ENCODE measurements at places on chromosomes 13 and 19.

DNA sequence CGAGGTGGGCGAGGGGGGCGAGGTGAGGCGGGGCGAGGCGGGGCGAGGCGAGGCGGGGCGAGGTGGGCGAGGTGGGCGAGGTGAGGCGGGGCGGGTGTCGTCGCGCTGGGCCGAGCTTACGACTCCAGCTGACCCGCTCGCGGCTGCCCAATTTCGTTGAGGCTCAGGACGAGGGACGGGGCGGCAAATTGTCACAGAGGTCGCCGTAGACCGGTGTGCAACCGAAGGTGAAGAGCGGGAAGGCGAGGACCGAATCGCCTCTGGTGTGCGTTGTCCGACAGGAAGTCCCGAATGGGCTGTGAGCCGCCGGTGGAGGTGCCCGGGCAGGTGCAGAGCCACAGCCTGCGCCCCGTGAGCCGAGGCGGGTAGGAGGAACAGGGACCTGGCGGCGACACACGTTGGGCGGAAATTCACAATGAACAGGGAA lies at the start of gene LACC1:
LACC1 (plus strand) TSS at position 150 of the 427 bp plus-strand sequence. CDS start 1,082 bp downstream, outside the sequence.
- DNase-seq = no peak

GRCh38 chr19:52922841-52923777 lies at the start of gene ZNF888:
TSS of gene ZNF888 (minus strand) at chr19:52923428. CDS start at chr19:52917873, 5,555 bp downstream.
- no peak for DNase-seq

DNA sequence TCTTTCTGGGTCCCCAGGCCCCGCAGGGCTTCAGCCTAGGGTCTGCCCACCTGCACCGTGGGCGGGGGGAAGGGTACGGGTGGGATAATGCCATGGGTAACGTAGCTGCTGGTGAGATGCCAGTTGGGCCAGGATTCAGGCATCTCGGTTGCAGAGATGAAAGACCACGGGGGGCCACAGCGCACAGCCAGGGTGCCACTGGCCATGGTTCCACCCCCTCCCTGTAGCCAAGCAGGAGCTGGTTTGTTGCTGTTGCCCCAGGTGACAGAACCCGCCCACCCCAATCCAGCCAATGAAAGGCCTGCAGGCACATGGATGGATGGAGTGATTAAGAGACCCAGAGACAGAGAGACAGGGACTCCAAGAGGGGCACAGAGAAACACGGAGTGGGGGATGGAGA lies 1.0 kb upstream of the CGB7 start:
- no peak for DNase-seq

- DNase-seq = no peak
These were observed 67.2 kb downstream of the CEBPG start for GRCh38 chr19:33440682-33441081.

GRCh38 chr19:18469069-18469846 lies 31.3 kb upstream of the ISYNA1 start:
- no peak for DNase-seq

DNA sequence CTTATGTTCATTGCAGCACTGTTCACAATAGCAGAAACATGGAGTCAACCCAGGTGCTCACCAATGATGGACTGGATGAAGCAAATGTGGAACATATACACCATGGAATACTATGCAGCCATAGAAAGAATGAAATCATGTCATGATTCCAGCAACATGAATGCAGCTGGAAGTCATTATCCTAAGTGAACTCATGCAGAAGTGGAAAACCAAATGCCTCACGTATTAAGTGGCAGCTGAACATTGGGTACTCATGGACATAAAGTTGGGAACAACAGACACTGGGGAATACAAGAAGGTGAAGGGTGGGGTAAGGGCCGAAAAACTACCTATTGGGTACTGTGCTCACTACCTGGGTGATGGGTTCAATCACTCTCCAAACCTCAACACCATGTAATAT lies 915.9 kb downstream of the UQCRFS1 start:
- DNase-seq = no peak

DNA sequence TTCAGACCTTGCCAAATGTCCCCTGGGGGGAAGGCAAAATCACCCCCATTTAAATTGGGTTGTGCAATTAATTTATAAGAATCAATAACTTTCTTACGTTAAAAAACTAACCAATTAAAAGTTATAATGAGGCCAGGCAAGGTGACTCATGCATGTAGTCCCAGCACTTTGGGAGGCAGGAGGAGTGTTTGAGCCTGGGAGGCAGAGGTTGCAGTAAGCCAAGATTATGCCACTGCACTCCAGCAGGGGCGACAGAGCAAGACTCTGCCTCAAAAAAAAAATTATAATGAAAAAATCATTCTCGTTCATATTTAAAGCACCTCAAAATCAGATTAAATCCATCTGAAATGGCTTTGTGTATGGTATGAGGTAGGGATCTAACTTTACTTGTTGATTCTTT lies 18.4 kb upstream of the SIGLEC14 start:
- DNase-seq = no peak

DNA sequence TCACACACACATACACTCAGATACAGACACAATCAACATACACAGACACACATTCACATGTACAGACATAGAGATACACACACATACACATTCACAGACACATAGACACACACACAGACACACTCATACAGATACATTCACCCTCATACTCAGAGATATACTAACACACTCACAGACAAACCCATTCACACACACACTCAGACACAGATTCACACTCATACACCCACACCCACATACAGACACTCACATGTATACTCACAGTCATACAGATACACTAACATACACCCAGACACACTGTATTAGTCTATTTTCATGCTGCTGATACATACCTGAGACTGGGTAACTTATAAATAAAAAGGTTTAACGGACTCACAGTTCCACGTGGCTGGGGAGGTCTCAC lies 30.8 kb downstream of the GJA3 start:
- DNase-seq = no peak

DNA sequence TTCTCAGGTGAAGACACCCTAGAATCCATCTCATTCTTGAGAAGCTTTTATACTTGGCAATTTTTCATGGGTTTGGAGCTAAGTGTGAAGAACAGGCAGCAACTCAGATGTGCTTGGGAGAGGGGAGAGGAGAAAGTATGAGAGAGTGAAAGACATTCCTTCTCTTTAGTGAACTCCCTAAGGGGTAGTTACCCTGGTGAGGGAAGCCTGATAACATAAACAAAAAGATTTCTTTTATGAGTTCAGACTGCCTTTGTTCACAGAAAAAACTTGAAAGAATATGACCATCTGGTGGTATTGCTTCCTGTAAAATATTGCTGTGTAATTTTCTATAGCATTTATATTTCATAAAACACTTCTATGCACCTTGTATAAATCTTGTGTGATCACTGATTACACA lies at the start of gene STOML3:
STOML3 (minus strand) TSS at position 139 of the 400 bp plus-strand sequence; CDS start at position 29, 110 bp downstream.
- no peak for DNase-seq

DNA sequence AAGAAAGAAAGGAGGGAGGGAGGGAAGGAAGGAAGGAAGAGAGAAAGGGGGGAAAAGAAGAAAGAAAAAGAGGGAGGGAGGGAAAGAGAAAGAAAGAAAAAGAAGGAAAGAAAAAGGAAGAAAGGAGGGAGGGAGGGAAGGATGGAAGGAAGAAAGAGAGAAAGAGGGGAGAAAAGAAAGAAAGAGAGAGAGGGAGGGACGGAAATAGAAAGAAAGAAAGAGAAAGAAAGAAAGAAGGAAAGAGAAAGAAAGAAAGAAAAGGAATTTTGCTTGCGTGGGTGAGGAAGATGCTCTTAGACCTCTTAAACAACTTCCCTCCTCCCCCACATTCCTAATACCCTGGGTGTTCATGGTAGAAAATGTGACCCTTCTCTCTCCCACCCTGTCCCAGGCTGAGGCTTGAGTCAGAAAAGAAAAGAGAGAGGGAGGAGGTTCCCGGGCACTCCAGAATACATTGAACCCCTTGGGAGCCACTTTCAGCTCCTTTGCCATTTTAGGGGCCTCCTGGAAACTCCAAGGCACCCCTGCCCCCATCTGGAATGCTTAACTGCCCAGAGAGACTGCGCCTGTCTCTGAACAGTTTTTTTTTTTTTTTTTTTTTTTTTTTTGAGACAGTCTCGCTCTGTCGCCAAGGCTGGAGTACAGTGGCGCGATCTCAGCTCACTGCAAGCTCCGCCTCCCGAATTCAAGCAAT lies 9.2 kb upstream of the KANK3 start:
- DNase-seq = no peak

GRCh38 chr13:22018076-22018835 lies 347.4 kb downstream of the FGF9 start:
- no peak for DNase-seq

GRCh38 chr19:57812226-57812625 lies 2.5 kb downstream of the ZNF552 start:
- DNase-seq = no peak

DNA sequence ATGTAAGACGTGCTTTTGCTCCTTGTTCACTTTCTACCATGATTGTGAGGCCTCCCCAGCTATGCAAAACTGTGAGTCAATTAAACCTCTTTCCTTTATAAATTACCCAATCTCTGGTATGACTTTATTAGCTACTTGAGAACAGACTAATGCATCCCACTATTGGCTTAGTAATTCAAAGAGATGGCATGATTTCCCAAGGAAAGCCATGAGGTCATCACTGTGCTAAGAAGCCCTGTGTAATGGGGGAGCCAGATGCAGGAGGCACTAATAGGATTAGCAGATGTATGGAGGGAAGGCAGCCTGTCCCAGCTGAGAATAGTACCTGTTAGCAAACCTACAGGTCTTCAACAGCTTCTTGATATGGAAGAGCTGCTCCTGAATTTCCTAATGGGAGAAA lies 38.1 kb downstream of the RUBCNL start:
- no peak for DNase-seq

GRCh38 chr19:19554074-19555023 lies 16.3 kb downstream of the CILP2 start:
- DNase-seq = no peak

- DNase-seq = no peak
These were observed 2.9 kb downstream of the IER2 start for GRCh38 chr19:13152974-13153568.

- no peak for DNase-seq
These were observed 2.7 kb upstream of the KCNRG start for GRCh38 chr13:50012396-50013169.

DNA sequence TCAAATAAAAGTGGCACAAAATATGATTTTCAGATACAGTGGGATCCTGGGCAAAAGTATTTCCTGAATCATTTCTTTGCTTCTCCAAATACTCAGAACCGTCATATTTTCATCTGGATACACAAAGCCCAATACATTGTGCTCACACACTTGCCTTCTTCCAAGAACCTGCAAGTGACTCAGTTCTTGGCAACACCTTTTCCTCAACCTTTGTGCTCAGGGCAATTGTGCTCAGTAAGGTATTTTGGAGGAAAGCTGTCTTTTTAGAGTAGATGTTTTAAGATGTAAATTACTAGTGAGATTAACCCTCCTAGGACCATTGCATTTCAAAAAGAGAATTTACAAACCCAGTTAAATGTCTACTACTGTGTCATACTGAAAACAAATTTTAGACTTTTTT lies 233.5 kb downstream of the EFNB2 start:
- DNase-seq = no peak

GRCh38 chr13:98150832-98151479 lies 8.1 kb downstream of the FARP1 start:
- no peak for DNase-seq

GRCh38 chr13:46170268-46170667 lies 11.7 kb downstream of the LCP1 start:
- DNase-seq = no peak

GRCh38 chr13:20772401-20773131 lies 1.2 kb downstream of the EEF1AKMT1 start:
- DNase-seq = no peak

DNA sequence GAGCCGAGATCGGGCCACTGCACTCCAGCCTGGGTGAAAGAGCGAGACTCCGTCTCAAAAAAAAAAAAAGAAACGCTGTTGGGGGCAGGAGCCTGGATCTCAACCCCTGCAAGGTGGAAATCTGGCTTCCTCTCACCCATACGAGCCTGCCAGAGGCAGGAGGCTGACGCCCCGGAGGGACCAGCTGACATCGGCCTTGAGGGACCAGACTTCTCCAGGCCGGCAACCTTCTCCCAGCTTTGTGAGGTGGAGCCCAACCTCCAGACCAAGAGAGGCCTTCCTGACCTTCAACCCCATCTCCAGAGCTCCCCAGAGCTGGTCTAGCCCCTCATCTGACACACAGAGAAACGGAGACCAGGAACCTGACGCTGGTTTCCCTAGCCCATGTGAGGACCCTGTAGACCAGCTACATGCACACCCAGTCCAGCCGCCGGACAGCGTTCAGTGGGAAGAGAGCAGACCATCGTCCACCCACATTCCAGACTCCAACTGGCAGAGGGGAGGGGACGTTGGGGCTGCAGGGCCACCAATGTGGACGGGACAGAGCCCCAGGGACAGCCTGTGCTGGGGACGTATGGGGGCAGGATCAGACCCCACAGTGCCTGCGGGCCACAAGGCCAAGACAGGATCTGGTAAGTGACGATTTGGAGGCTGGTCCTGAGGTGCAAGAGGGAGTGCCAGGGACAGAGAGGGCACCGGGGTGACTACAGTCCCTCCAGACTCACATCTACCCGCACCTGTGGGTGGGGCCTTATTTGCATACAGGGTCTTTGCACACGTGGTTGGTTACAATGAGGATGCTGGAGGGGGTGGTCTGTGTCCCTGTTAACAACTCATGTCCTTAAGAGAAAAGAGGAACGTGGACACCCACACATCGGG lies 11.4 kb downstream of the SBNO2 start:
- DNase-seq = no peak

DNA sequence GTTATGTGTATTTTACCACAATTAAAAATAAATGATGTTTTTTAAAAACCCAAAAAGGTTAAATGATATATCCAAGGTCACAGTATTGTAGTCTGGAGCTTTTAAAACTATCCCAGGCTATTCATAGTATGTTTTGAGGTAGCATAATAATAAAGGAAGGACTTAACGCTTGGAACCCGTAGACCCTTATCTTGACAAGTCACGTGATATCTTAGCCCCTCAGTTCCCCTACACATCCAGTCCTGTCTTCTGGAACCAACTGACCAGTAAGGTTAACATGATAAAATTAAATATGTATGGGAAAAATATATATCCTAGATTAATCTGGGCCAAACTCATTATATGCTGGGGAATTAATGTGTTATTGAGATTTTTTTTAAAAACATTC lies 142.2 kb downstream of the RXFP2 start:
- DNase-seq = no peak

All from AG04449 (cell line).